Hippocampal formation (tissue), 2 donors: ENCODE measurements at places on chromosomes 3 and 15.

DNA sequence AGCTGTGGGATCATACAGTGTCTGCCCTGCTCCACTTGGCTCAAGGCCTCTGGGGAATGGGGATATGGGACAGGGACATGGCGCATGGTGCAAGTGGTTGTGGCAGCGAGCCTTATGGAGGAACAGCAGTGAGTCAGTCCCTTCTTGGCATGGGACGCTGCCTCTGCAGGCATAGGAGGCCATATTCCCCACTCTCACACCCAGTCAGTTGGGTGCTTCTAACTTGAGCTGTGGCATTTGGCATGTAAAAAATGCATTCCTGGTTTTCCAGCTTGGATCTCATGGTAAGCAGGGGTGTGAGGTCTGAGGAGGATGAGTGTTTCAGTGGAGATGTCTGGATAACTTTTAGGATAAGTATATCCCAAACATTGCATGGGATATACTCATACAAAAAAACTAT lies 31.6 kb upstream of the UBE2Q2 start:
- DNase-seq = no peak

DNA sequence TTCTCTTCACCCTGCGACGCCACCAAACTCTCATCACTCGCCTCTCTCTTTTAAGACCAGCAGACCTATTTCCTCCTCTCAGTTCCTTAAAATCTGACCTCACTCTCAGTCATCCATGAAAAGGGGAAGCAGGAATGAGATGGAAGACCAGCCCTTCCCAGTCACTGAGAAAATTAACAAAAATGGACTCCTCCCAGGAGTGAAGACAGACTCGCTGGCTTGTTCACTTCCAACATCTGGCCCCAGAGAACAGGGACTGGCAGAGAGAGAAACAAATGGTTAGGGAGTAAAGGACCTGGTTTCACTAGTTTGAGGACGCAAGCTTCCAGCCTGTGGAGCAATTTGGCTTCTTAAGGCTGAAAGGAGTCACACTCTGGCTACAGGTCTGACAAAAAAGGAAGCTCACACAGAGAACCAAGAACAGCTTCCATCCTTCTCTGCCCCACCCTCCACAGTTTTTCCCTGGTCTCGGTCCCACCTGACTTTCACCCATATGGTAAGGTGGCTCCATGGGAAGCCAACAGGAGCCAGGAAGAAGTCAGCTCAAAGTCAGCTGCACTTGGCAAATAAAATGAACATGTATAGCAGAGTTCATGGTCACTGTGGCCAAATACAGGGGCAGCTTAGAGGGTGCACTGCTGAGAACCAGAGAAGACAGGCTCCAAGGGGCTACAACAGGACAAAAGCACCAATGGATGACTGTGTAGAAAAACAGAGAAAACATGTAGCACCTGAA lies 57.2 kb downstream of the ITGB5 start:
- DNase-seq = no peak

DNA sequence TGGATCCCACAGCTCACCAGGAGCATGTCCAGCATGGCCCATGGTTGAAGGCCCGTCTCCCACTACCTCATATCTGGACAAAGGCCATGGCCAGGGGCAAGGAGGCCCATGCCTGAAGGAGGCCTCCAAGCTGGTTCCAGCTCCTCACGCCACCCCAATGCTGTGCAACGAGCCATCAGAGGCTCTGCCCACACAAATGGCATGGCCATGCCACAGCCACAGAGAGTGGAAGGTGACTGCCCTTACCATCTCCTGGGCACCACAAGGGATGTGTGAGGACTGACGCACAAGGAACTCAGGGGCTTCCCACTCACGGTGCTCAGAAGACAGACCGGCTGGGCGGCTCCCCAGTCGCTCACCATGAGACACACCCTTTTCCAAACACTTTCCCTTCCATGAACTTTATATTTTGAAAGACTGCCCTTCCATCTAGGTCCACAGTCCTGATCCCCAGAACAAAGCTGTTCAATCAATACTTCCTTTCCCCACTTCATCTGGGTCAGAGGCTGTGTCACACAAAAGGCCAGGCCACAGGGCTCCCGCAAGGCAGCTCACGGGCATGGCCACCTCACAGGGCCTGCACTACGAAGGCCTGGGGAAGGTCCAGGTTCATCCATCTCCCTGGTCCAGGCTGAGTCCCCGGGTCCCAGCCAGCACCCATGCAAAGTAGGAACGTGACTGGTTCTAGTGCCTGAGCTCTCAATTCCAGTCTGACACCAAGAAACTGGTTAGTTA lies 66.4 kb downstream of the CYFIP1 start:
- DNase-seq = no peak

- DNase-seq = no peak
Observed at GRCh38 chr3:132569153-132569552, 27.9 kb upstream of the ACKR4 start.

DNA sequence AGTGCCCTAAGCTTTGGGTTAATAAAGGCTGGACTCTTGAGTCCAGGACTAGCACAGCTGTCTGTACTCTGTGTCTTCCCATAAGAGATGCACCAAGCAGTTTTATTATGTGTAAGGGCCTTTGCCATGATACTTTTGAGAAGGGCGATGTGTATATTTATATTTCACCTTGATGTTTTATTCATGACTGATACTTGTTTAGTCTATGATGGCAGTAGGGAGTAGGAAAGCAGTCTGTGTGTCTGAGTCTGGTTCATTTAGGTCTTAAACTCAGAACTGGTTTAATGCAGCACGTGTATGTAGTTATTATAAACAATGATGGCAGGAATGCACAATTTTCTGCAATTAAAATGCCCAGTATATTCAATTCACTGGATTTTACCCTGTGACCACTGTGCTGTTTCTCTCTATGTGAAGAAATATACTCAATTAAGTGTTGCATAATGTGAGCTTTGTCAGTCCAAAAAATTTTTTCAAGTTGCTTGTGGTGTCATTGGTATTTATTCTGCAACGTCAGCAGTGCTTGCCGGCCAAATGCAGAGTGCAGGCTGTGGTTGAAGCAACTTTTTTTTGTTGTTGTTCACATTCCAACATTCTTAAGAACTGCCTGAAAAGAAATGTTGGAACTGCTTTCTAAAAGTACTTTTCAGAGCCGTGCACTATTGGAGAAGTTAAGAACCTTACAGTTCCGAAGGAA lies 423.7 kb upstream of the SEMA6D start:
- peak; percentile 2 for DNase-seq

GRCh38 chr3:23319366-23320312 lies 116.5 kb downstream of the UBE2E2 start:
- no peak for DNase-seq

GRCh38 chr15:93152951-93153350 lies 63.9 kb upstream of the RGMA start:
- peak; percentile 20 for DNase-seq

DNA sequence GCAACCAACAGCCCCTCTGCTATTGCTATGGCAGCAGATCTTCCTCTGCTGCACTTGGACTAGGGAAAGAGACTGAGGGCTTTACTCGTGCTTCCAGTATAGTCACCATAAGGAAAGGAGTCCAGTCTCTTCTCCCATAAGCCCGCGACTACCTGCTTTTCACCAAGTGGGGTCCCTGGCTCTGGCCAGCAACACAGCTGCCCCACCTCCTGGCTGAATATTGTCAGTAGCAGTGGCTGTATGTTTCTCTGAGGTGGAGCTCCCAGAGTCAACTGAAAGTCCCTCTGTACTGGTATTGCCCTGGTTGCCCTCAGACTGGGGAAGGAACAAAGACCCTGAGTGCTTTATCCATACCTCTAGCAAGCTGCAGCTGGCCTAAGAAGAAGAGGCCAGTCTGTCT lies 719.6 kb downstream of the SQOR start:
- DNase-seq = no peak

- no peak for DNase-seq
Observed at GRCh38 chr15:40108061-40108854, 421 bp downstream of the BMF start.

DNA sequence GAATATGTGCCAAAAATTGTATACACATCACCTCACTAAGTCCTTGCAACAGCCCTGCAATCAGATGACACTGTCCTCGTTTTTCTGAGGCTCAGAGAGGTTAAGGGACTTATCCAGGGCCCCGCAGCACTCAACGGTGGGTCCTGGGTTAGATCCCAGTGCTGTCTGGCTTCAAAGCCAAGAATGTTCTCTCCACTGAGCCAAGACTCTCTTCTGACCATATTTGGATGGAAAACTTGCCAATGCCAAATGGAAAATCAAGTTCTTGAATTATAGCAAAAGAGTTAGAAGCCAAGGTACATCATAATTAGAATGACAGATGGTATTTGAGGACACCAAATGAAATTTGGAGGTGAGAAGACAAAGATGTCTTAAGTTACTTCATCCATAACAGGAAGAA lies 75.9 kb downstream of the NCEH1 start:
- no peak for DNase-seq
